ENCODE measurements at places on chromosomes 11 and 22. TPM values are rescaled to one million over a fixed set of nuclear protein-coding genes. Genes with fewer than 3 reads are reported as not detected.

The AIFM3 gene
- total RNA-seq = not detected

- DNase-seq = no peak
Measured at GRCh38 chr11:33110083-33110482, 51.2 kb downstream of the CSTF3 start.

The SMTNL1 gene
- not detected for total RNA-seq

The KIF18A gene
- 16.5 TPM for total RNA-seq

DNA sequence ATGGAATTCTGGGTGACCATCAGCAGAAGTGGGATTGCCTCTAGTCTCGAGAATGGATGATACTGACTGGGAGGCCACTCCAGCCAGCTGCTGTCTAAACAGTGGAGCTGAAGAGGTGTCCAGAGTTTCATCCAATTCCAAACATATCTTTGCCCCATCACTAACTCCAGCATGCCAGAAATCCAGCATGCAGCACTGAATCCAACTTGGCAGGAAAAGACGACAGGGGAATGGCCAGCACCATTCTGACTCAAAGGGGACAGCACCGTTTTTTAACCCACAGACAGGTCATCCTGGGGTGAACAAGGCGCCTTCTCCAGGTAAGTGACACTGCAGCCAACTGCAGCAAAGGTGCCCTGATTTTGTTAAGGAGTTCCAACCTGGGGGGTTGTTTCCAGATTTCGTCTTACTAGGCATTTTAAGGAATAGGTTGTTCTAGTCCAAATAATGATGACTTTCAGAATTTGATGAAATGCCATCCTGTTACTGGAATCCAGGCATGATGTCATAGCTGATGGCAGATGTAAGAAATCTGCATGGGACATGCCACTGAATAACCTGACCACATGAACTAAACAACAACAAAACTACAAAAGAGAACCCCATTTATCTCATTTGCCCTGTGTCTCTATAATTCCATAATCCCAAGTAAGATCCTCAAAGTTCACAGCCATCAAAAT is 32.3 kb downstream of the FEZ1 start:
- no peak for DNase-seq

GRCh38 chr11:613369-613968 is 2.3 kb downstream of the IRF7 start:
- peak; percentile 86 for DNase-seq

DNA sequence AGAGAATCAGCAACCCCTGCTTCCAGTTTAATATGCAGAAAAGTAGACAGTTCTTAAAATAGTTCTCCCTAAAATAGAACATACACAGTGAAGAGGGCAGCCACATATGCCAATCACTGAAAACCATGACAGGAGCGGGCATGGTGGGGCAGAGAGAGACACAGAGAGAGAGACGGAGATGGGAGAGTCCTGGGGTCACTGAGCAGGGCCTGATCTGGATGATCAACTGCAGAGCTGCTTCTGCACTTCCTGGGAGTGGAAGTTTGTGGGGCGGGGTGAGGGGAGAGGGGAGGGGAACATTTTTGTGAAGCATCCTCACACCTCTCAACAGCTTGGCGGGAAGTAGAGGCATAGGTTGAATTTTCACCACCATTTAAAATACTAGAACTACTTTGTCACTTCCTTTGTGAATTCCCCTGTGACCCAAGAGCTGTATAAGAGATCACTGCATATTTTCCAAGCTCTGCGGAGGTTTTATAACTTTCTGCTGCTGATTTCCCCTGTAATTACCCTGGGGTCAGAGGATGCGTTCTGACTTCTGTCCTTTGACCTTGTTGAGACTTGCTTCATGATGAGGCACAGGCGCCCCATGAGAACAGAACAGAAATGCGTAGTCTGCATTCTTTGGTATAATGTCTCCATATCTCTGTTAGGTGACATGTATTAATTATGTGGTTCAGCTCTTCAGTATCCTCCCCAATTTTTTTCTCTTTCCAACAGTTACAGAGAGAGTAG is 419.4 kb downstream of the BRD1 start:
- DNase-seq = no peak

GRCh38 chr22:17924735-17925364 is 99.5 kb downstream of the MICAL3 start:
- no peak for DNase-seq

GRCh38 chr11:114366331-114367243 is 33.7 kb downstream of the C11orf71 start:
- DNase-seq = no peak

All from Karpas-422 (cell line).